ENCODE measurements at places on chromosomes 3 and 15. TPM values are rescaled to one million over a fixed set of nuclear protein-coding genes. Genes with fewer than 3 reads are reported as not detected.
A peak's percentile ranks its signal among the peaks of the same experiment; 100 is the strongest.

DNA sequence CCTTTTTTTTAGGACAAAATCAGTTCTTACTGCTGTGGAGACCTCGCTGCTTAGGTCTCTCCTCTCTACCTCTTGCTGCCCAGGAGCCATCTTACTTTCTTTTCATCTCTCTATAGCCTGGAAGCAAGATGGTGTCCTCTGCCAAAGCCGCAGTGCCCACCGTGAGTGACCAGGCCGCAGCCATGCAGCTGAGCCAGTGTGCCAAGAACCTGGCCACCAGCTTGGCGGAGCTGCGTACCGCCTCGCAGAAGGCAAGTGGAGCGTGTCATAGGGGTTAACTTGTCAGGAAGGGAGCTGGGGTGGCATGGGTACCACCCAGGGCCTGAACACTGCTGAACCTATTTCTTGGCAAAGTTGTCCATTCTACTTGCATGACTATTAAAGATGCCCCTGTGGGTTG lies 320.3 kb upstream of the TPM1 start:
- no peak for DNase-seq

Gene CLDN16
- not detected for total RNA-seq

Gene PXYLP1
- total RNA-seq, result 8.2 TPM

GRCh38 chr3:120646771-120647432 lies 35.1 kb downstream of the HGD start:
- DNase-seq, result no peak

- DNase-seq, result no peak
Observed at GRCh38 chr3:125428216-125428830, 53.2 kb upstream of the ZNF148 start.

- DNase-seq, result no peak
Observed at GRCh38 chr3:126518779-126519177, 1.2 kb upstream of the UROC1 start.

Gene MYRIP
- 9.1 TPM for total RNA-seq

- no peak for DNase-seq
Observed at GRCh38 chr3:177013681-177014280, 183.5 kb downstream of the TBL1XR1 start.

DNA sequence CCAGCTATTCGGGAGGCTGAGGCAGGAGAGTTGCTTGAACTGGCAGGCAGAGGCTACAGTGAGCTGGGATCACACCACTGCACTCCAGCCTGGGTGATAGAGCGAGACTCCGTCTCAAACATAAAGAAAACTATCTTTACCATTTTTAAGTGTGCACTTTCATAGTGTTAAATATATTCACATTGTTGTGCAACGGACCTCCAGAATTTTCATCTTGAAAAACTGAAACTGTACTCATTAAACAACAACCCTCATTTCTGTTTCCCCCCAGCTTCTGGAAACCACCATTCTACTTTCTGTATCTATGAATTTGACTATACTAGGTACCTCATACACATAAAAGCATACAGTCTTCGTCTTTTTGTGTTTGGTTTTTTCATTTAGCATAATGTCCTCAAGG lies 375.1 kb downstream of the SHQ1 start:
- no peak for DNase-seq

- no peak for DNase-seq
Observed at GRCh38 chr3:13538520-13539291, 10.2 kb upstream of the FBLN2 start.

- no peak for DNase-seq
Observed at GRCh38 chr3:111739311-111739911, 119.7 kb upstream of the PHLDB2 start.

DNA sequence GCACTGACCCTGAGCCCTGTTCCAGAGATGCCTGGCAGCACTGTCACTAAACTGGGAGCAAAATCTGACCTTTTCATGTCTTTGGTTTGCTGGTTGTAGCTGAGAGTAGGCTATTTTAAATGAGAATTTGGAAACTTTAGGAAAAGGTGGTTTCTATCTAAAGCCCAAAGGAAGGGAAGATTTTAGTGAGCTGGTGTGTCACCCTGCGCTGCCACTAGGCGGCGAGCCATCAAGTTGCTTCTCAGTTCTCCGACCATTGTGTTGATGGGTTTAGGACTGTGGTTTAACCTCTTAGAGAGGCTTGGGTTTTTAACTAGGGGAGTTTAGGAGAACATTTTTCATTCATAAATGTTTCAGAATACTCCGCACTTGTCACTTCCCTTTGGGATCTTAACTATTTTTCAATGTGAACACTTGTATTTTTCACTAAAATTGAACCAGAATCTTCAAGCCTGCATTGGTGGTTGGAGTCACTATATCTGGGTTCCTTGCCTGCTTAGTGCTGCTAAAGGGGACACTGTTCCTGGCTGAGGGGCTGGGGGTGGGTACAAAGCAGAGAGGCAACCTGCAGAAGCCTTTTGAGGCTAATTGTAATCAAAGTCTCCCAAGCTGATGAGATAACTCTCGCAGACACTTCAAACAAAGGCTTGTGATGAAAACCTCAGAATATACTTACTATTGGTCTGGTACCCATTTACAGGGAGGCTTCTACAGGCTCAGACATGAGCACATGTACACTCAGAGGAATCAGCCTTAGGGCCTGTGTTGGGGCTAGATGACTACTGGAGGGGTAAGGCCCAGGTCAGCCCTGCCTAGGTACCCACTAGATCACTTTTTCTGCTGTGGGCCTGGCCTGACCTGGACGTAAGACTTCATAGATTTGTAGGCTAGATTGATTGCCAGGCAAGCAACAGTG lies 16.8 kb downstream of the EXOSC7 start:
- DNase-seq, result no peak

- no peak for DNase-seq
Observed at GRCh38 chr3:123388811-123389627, 59.9 kb downstream of the ADCY5 start.

Gene FAM43A
- total RNA-seq, result 29.1 TPM

Gene TMIE
- total RNA-seq, result 0.17 TPM

- DNase-seq, result peak; percentile 80
Observed at GRCh38 chr15:80999623-81000036, 1.1 kb upstream of the TLNRD1 start.

GRCh38 chr3:49727924-49728361 lies 4.2 kb upstream of the GMPPB start:
- no peak for DNase-seq

DNA sequence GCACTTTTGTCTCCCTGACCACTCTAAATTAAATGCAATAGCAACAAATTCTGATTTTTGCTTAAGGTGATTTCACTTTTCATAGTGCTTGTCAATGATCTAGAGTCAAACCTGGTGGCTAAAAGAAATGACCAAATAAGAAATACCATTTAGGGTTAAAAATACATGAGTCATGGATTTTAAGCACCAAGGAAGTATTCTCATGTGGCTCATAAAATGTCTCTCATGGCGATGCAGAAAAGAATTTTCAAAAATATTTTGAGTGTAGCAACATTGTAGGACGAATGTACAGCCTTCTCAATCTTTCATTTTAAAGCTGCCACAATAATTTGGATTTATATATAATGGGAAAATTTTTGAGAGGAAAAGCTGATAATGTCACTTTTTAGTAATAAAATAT lies 193.6 kb downstream of the EPHA3 start:
- no peak for DNase-seq

DNA sequence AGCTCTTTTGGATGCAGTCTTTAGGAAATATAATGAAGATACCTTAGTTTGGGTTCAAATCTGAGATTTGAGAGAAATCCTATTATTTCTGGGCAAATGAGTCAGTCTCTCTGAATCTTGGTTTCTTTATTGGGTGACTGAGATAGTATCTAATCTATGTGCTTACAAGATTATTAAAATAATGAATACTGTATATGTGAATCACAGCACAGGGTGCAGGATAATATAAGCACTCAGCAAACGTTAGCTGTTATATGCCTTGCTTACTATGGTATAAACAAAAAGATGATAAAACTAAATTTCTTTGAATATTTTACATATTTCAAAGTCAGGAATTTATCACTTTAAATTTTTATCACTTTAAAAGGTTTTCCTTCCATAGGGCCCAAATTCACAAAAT lies 29.6 kb downstream of the FGF7 start:
- DNase-seq, result no peak

GRCh38 chr3:13150624-13151023 lies 77.4 kb upstream of the IQSEC1 start:
- DNase-seq, result no peak

Gene CACNA2D2
- 3.2 TPM for total RNA-seq

Gene SMCO1
- not detected for total RNA-seq

GRCh38 chr3:119469418-119470189 lies 841 bp downstream of the POGLUT1 start:
- DNase-seq, result no peak

- peak; percentile 53 for DNase-seq
Observed at GRCh38 chr15:68126396-68126795, 72.3 kb downstream of the PIAS1 start.

GRCh38 chr3:17749281-17749680 lies 6.8 kb upstream of the TBC1D5 start:
- DNase-seq, result no peak

Gene GLDN
- 21.5 TPM for total RNA-seq

Gene AGTR1
- total RNA-seq, result 5.4 TPM

DNA sequence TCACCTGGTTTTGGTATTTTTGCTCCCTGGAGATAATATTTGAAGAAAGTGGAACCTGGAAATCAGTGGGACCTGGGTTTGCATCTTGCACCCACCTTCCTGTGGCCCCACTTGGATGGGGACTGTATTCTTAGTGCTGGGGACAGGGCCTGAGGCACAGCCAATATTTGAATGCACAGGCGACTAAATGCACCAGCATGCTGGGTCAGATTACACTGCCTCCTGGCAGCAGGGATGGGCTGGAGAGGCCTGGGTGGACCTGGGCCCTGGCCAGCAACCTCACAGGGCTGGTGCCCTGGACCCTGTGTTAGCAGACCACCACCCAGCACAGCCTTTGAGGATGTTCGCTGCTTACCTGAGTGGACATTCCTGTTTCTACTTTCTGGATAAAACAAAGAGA lies 10.5 kb downstream of the ITIH4 start:
- no peak for DNase-seq

Gene TMEM108
- 0.92 TPM for total RNA-seq

DNA sequence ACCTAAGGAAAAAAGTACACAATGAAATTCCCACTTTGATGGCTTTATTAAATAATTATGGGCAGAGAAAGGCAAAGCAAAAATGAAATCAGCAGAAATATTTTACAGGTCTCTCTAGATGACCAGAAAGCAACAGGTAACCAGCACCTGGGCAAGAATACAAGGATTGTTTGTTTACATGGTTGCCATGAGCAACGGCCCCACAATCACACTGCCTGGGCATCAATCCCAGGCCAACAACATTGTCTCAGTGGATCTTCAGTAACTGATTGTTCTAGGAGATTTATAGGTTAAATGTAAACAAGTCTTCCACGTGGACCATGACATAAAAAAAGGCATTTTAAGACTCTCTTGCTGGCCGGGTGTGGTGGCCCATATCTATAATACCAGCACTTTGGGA lies 82.6 kb downstream of the PDZRN3 start:
- DNase-seq, result peak; percentile 31

DNA sequence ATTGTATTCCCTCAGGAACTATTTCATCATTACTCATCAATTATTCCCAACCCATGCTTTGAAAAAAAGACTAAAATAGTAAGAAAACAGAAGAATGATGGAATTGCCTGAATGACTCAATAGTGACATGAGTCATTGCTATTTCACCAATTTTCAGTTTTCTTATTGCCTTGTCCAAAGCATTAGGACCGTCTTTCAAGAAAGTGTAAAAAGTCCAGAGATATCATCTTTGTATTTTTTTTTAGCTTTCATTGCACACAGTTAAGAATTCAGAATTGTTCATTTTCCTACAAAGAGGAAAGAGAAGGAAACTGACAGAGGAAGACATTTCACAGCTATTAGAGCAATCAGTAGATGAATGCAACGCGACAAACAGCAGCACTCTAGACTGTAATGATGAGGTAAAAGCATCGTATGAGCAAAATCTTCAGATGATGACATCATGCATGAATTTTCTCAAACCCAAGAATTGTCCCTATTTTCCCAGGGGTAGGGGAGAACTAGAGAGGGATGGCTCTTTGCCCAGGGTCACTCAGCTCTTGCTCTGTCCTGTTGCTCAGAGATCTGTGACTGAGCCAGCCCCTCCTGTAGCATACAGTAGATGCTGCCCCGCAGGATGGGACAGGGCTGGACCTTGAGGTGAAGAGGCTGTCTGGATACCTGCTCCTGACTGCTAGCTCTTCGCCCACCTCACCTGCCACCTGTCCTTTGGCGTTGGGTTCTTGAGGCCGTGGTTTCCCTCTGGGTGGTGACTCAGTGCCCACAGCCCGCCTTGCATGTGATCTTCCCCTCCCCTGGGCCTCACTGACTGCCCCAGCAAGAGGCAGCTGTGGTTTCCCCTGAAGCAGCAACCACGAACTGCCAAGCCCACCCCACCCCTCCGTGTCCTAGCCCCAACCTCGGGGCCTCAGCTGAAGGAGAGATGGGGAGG lies 84.8 kb downstream of the PPCDC start:
- peak; percentile 33 for DNase-seq

GRCh38 chr3:167864552-167864874 lies 129.0 kb downstream of the SERPINI1 start:
- no peak for DNase-seq

Gene ADIPOQ
- 0.15 TPM for total RNA-seq

DNA sequence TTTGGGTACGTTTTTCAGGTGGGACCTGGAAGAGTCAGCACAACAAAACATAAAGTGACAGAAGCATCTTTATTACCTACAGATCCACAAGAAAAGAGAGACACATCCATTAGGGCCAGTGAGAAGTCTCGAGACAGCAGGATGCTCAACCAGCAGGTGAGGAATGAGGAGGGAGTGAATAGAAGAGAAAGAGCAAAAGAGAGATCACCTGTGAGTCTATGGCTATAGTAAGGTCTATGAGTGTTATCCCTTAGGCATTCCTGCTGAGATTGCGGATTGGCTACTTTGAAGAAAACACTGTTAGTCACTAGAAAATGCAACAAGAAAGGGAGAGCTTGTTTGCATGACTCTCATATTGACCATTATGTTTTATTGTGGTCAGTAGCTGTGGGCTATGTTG lies 1556.2 kb upstream of the GBE1 start:
- DNase-seq, result no peak

DNA sequence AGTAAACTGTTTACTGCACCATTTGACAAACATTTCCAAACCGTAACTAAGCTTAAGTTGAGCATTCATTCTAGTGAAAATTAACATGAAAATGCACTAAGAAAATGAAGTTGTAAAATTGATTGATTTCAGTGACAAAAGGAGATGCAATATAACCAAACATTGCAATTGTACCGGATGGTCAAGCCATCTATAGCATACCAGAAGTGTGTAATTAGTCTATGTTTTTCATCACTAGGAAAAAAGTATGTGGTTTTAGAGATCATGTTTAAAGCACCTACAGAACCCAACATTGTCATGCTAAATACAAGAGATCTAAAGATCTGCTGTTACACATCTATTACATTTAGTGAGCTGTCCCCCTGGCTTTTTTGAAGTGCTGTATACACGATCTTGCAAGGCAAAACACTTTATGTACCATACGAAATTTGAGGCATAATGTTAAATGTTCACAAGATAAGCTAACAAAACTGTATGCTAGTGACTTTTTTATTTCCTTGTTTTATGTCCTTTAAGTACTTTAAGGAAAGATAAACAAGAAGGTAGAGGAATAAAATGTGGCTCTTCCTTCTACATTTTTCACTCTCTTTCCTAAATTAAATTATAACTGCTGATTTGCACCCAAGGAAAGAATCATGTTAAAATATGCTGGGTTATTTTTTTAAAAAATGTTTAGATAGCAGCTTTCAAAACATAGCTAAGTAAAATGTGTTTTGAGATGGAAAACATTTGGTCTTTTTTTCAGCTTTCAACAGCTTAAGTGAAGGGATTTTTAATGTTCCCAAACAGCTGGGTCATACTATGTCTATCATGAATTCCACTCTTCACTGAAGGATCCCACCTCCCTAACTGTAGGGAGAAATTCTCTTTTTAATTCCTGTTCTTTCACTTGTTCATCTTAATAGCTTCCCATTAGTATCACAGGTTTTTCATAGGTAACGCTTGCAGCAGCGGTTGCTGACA lies 498.0 kb downstream of the MECOM start:
- DNase-seq, result no peak
